ENCODE measurements at places on chromosomes 12 and 14. TPM values are rescaled to one million over a fixed set of nuclear protein-coding genes. Genes with fewer than 3 reads are reported as not detected.

- DNase-seq = peak; percentile 33
Observed at GRCh38 chr12:24750263-24750662, 198.6 kb downstream of the BCAT1 start.

Gene POTEM
- not detected for total RNA-seq

DNA sequence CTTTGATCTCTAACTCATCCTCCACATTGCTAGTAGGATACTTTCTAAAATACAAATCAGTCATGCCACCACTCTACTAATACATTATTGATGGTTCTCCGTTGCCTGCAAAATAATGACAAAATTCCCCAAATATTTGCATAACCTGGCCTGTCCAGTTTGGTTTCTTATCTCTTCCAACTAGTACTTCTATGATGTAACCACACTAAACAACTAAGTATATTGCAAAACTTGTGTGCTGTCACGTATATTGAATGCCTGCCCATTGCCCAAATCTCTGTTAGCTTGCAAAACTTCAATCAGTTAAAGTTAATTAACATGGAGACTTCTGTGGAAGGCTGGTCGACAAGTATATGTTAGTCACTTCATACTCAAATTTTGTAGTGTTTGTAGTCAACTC is 6.5 kb downstream of the OR6C74 start:
- no peak for DNase-seq

- no peak for DNase-seq
Observed at GRCh38 chr14:21047378-21047781, 5.2 kb downstream of the RNASE7 start.
